ENCODE measurements at places on chromosomes 1 and 21. TPM values are rescaled to one million over a fixed set of nuclear protein-coding genes. Genes with fewer than 3 reads are reported as not detected.

The RNF186 gene
- polyA plus RNA-seq: not detected

The FMOD gene
- polyA plus RNA-seq: 21.8 TPM

The PLD5 gene
- polyA plus RNA-seq: 11.4 TPM

The C1orf122 gene
- 107 TPM for polyA plus RNA-seq

The NBPF4 gene
- polyA plus RNA-seq: 0.15 TPM

The SOD1 gene
- 321 TPM for polyA plus RNA-seq

The CRYAA gene
- polyA plus RNA-seq: not detected

The IGFN1 gene
- polyA plus RNA-seq: 2.8 TPM

The TNFRSF18 gene
- polyA plus RNA-seq: 0.36 TPM

The TMEM61 gene
- 1.2 TPM for polyA plus RNA-seq

The CLDN17 gene
- not detected for polyA plus RNA-seq

The CR1L gene
- 1.7 TPM for polyA plus RNA-seq

The SPATA1 gene
- 2.4 TPM for polyA plus RNA-seq

The ELAVL4 gene
- 60.2 TPM for polyA plus RNA-seq

The HPCA gene
- 209 TPM for polyA plus RNA-seq

The PCAT6 gene
- polyA plus RNA-seq: 6.9 TPM

The ZNF697 gene
- 11.3 TPM for polyA plus RNA-seq

The MSH4 gene
- 0.49 TPM for polyA plus RNA-seq

The AJAP1 gene
- 28.7 TPM for polyA plus RNA-seq

The NUCKS1 gene
- polyA plus RNA-seq: 256 TPM

The LRRC53 gene
- 0.05 TPM for polyA plus RNA-seq

The GBP6 gene
- 0.23 TPM for polyA plus RNA-seq

The SPRR2A gene
- not detected for polyA plus RNA-seq

The TINAGL1 gene
- polyA plus RNA-seq: 5.3 TPM

The SLAMF9 gene
- polyA plus RNA-seq: not detected

The PLEKHN1 gene
- not detected for polyA plus RNA-seq

The PRDM2 gene
- 55.7 TPM for polyA plus RNA-seq

The GJC2 gene
- polyA plus RNA-seq: 19.1 TPM

The IQGAP3 gene
- 10.4 TPM for polyA plus RNA-seq

The ARHGEF16 gene
- polyA plus RNA-seq: 4.2 TPM

The PTPRC gene
- 8.0 TPM for polyA plus RNA-seq

The TMPRSS3 gene
- 0.08 TPM for polyA plus RNA-seq

Data from spinal cord (tissue), 10 donors.